ENCODE measurements at places on chromosomes 11 and 22.

- no peak for DNase-seq
Measured at GRCh38 chr11:70545610-70545912, 147.2 kb downstream of the CTTN start.

- DNase-seq, result no peak
Measured at GRCh38 chr11:128796270-128796669, 70.8 kb downstream of the KCNJ1 start.

DNA sequence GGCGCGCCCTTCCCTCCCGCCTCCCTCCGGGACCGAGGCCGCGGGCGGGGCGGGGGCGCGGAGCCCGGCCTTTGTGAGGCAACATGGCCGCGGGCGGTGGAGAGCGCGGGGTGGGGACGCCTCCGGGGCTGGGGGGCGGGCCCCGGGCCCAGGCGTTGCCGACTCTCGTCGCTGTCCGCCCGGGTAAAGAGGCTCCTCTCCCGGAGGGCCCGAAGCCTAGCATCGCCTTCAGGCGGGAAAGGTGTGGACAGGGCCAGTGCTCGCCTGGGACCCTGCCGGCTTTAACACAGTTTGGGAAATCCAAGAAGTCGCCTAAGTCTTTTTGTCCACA, 369 bp downstream of the DGCR8 start:
- DNase-seq, result peak; percentile 39

GRCh38 chr11:24163146-24163545, 333.7 kb upstream of the LUZP2 start:
- DNase-seq, result no peak

GRCh38 chr22:43945632-43946383, 9.4 kb upstream of the SAMM50 start:
- DNase-seq, result peak; percentile 20

GRCh38 chr11:85718126-85718943, 32.3 kb upstream of the CCDC89 start:
- DNase-seq, result no peak

DNA sequence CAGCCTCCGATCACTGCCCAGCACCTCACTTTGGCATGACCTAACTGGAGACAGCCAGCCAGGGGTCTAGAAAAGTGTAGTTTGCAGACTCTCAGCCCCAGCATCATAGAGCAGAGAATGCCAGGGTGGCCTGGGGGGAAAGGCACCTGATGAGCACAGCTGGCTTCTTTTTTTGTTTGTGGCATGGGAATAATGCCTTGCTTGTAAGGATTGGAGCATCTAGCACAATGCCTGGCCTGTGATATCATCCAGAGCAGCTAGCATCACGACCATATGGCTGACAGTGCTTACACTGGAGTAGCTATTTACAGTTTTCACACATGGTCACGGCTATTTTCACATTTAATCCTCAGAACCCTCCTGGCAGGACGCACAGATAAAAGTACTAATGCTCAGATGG, 594.8 kb upstream of the B3GAT1 start:
- DNase-seq, result no peak

- DNase-seq, result no peak
Measured at GRCh38 chr22:32676191-32676590, 125.3 kb upstream of the TIMP3 start.

- no peak for DNase-seq
Measured at GRCh38 chr22:46758867-46759290, 3.6 kb upstream of the TBC1D22A start.

GRCh38 chr11:118224511-118225188, at the start of gene JAML:
Gene JAML, minus strand, starts transcription at chr11:118225011. Its CDS starts 10,145 bp downstream, at chr11:118214866.
- DNase-seq, result no peak

GRCh38 chr11:112806876-112807275, 154.3 kb upstream of the NCAM1 start:
- no peak for DNase-seq

- no peak for DNase-seq
Measured at GRCh38 chr11:56887940-56888339, 100.8 kb upstream of the OR5AK2 start.
